ENCODE measurements at places on chromosomes 13 and 19. TPM values are rescaled to one million over a fixed set of nuclear protein-coding genes. Genes with fewer than 3 reads are reported as not detected.

DNA sequence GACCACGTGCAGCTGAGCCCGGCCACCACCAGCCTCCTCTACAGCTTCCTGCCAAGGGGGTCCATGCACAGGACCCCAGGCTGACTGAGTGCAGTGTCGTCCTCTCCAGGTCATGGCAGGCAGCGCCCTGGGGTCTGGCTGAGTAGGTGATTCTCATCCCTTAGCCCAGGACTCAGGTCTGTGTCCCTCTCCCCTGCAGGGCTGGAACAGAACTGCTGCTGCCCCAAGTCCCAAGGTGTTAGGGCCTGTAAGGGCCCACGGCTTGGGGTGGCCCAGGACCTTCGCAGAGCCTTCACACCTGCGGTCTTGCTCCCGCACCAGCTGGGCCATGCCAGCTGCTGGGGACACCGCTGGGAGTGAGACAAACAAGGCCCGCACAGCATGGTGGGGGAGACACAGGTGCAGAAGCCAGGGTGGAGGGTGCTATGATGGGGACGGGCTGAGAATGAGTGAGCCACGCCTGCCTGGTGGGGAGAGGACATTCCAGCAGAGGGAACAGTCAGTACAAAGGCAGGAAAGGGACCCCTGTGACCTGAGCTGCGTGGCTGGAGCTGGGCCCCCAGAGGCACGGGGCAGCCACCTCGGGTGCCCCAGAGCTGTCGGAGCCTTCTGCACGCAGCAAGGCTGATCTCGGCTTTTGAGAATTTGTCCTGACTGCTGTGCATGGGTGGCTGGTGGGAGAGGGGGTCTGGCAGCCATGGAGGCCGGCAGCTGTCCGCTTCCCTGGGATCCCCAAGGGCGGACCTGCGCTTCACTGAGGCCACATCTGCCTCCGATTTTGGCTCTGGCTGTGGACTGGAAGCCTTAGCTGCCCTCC, 11.9 kb downstream of the PLEKHF1 start:
- DNase-seq: no peak

GRCh38 chr13:44730099-44730498, 154.0 kb upstream of the TSC22D1 start:
- no peak for DNase-seq

DNA sequence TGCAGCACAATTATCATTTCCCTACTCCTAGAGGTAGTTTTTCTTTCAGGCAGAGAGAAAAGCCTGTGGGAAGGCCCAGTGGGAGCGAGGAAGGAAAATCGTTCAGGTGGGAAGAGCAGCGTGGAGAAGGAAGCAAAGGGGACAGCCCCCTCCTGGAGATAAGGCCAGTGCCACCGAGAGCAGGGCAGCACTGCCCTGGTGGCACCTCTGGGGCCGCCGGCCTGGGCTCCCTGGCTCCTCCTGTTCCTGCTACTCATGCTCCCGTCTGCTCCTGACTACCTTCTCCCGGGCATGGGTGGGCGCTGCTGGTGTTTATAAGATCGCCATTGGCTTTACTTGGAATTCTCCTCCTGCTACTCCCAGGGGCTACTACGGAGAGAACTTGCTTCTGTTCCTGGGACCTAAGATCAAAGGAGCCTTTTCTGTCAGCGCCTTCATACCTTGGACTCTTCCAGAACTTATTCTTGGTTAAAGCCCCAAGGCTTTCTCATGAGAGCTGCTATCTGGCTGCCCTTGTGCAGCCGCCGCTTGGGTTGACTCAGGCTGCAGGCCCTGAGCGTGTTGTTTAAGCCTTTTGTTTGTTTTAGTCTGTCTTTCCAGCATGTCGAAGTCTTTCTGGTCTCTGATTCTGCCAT, 3.7 kb upstream of the FLT1 start:
- DNase-seq: no peak

DNA sequence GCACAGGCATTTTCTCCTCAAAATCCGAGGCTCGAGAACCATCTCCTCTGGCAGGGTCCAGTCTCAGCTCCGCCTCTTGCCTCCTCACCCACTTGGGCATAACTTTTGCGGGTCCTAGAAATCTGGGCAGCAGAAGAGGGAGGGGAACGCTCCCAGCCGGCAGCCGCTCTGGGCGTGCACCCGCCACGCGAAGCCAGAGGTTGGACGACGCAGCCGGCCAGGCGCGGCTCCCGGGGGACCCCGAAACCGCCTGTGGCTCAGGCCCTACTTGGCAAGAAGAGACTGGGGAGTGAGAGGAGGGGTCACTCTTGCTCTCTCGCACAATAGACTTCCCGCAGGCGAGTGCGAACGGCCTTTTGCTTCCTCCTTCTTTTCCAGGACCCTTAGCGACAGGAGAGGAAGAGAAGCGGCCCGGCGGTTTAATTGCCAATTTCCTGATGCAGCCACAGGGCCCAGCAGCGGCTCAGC, 6.0 kb upstream of the SOX1 start:
- DNase-seq: no peak

DNA sequence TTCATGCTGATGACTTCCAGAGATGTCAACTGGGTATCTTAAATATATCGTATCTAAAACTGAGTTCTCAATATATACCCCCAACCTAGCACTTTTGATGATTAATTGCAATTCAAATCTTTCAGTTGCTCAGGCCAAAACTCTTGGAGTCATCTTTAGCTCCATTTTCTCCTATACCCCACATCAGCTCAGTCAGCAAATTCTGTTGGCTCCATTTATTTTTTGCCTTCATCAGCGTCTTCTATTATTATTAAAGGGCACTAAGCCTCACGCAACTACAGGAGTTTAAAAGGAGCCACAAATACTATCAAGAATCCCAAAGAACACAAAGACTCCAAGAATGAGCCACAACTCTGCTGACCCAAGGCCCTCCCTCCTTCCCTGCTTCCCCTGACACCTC, 134.9 kb downstream of the KCTD12 start:
- DNase-seq: no peak

GRCh38 chr13:51148952-51149573, 38.0 kb upstream of the C13orf42 start:
- DNase-seq: no peak

- DNase-seq: no peak
Measured at GRCh38 chr19:56900573-56901097, 60.1 kb upstream of the PEG3 start.

GRCh38 chr13:30431269-30431940, 9.1 kb downstream of the UBE2L5 start:
- DNase-seq: no peak

CAPN12 gene
- total RNA-seq: 8.7 TPM

KLK3 gene
- not detected for total RNA-seq

FGF22 gene
- 0.35 TPM for total RNA-seq
